Activated naive CD8-positive, alpha-beta T cell treated with anti-CD3 and anti-CD28 coated beads, Interleukin-2, amount 50 U/mL, for 24 hours (primary cell): ENCODE measurements at places on chromosomes 5 and 9.

DNA sequence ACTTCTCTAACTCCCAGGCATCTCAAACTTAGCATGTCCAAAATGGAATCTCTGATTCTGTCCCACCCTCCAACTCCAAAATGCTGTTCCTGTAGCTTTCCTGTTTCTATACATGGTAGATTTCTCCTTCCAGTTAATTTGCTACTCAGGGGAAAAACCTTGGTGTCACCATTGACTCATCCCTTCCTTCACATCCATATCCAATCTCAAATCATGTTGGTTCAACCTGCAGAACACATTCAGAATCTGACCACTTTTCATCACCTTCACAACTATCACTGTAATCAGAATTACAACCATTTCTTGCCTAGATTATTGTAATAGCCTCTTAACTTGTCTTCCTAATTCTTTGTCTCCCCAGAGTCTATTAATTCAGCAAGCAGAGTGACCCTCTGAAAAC is 10.8 kb downstream of the RIOK2 start:
- no peak for DNase-seq

DNA sequence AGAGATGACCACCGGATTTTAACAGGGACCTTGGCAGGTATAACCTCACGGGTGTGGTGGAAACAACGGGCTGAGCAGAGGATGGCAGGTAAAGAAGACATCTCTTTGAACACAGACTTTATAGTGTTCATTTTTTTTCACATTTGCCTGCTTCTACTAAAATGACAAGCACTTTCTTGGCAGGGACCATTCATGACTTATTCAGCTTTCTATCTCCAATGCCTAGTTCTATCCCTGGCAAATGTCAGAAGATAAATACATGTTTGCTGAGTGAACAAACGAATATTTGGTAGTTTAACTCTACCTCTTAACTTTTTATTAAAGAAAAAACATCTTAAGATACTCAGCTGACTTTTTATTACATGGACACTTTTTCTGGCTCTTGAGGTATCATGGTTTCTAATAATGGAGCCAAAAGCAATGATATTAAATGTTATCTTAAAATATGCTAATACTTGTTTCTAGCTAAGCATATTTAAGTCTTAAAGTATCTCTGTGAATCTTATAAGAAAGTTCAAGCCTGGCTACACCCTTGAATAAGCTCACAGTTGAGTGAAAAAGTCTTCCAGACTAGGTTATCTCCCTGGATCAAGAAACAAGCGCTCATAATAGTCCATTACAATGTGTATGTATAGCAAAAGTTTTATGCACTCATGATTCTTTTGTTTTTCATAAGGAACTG is 8.5 kb downstream of the ELL2 start:
- DNase-seq = no peak

DNA sequence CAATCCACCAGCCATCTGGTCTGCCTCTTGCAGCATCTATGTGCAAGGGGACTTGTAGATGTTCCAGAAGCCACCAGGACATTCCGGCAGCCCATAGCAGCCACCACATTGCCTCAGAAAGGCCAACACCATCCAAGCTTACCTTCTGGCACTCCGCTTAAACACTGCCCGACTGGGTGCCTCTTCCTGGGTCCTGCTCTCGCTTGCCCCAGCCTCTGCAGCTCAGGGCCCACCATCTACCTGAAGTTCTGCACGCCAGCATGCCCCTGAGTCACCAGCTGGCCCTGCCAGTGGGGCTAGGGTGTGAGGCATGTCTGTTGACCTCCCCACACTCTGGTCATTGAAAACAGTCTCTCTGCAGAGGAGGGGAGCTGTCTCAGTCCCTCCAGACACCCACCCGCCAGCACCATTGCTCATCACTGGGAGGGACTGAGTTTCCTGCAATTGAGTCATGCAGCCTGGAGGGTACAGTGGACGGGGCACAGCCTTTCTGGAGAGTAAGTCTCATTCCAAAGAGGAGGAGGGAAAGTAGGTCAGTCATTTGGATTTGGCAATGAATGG is 16.9 kb upstream of the COL5A1 start:
- no peak for DNase-seq

DNA sequence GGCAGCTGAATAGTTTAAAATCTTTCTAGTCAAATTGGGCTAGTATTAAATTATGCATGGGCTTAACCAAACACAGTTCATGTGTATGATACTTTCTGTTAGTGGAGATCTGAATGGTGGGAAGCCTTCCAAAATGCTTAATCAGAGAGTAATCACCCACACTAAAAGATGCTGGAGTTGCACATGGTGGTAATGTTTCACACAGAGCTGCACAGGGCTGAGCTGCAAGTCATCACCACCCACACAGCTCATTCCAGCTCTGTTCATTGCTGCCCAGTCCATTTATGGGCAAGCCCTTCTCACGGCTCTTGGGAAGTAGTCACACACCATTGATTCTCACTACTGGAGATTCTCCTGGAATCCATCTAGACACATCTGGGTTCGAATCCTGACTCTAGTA is 351.5 kb upstream of the KCNN2 start:
- no peak for DNase-seq

DNA sequence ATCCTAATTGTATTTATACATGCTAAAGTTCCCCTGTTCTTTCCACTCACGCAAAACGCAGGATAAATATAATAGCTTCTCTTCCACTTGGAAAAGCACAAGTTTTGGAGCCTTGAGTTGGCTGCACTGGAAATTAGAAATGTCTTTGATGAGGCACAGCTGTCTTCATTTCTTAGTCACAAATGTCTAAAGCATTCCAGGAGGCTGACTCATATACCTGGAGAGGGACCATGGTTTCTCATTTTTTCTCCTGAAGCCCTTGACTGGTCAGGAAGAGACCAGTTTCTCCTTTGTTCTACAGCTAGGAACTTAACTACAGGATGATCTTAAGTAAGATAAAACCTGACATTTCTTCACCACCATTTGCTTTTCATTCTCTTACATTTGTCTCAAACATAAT is 16.2 kb downstream of the MTX3 start:
- DNase-seq = no peak

- no peak for DNase-seq
Observed at GRCh38 chr5:1318659-1319251, 23.9 kb upstream of the TERT start.

GRCh38 chr9:137192859-137193258 is 4.4 kb downstream of the SSNA1 start:
- no peak for DNase-seq

GRCh38 chr5:71711610-71712009 is 7.5 kb upstream of the CARTPT start:
- DNase-seq = no peak

- no peak for DNase-seq
Observed at GRCh38 chr5:132458226-132458560, 32.4 kb downstream of the IRF1 start.

GRCh38 chr9:37437010-37437409 is 14.5 kb downstream of the GRHPR start:
- no peak for DNase-seq

DNA sequence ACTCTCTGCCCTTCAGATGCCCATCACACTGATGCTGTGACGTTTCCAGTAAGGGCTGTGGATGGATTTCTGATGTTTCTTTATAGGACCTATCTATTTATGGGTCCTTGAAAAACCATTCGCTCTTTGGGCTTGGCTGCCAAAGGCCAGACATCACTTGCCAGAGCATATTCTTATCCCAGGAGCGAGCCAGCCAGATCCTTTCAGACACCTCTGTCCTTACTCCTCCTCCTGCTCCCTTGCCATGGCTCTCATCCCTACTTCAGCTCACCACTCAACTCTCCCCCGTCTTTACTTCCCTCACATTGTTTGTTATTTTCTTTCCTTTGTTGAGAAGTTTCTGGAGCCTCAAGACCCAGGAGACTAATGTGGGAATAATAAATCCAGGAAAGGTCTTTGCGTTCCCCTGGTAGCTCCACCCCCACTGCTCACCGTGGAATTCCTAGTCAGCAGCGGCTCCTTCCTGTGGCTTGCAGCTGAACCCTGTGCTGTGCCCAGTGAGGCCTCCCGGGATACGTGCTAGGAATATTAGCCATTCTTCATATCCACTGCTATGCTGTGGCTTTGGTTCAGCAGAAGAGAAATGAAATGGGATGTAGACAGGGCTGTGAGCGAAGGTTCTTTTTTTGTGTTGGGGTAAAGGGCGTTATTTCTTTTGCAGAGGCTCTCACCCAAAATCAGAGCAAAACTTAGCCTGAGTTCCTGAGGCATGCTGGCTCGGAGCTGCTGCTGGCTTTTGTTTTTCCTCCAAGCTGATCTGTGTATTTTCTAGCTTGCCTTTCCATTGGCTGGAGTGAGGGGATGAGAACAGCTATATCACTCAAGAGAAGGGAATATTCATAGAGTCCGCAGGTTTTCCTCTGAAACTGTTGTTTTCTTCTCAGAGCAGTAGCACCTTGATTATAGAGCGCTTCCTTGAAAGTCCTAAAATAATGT is 171.1 kb downstream of the SAXO1 start:
- DNase-seq = no peak

GRCh38 chr9:4553951-4554381 is 63.7 kb downstream of the SLC1A1 start:
- DNase-seq = no peak

GRCh38 chr9:127406799-127407491 is 10.0 kb downstream of the SLC2A8 start:
- DNase-seq = no peak

DNA sequence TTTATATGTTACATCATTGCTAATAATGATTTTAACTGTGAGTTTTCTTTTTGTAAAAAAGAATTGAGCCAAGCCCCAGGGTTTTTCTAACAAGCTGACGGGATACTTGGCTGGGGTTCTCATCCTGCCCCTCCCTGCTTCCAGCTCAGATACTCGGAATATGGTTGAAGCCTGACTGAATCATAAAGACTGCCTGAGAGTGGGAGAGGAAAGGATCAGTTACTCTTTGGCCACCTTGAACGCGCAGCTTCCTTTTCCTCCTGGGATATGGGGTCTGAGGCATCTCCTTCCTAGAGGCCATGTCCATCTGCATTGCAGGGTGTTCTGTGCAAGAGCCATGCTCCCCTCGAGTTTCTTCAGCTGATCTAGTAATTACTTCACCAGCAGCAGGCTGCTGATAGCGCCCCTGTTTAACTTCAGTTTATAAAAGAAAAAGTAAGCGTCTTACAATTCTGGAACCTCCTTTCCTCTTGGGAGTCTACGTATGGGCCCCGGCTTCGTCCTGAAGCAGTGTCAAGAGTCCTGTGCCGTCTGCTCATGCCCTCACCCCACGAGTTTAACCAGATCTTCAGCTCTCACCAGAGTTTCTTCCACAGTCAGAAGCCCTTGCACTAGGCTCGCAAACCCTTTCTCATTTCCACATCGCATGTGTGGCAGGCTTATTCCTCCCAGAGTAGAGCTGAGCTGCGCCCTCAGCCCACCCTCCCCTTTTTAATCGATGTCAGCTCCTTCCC is 130.0 kb downstream of the MVB12B start:
- DNase-seq = no peak

DNA sequence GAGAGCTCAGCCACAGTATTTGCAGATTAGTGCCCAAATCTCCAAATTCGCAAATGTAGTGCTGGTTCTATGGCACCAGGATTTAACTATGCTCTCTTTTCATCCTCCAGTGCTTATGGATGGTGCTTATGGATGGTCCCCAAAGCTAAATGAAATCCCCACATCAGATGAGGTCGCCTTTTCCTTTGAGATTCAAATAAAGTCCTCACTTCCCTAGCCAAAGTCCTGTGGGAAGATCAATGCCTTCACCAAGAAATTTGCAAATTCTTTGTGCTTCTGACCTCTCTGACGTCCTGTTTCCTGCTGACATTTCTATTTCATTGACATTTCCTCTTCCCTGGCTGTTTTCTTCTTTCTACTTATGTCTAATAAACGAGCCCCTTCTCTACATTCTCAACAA is 1077.0 kb upstream of the C9orf72 start:
- DNase-seq = no peak

GRCh38 chr5:179618923-179619554 is 4.4 kb downstream of the HNRNPH1 start:
- no peak for DNase-seq

DNA sequence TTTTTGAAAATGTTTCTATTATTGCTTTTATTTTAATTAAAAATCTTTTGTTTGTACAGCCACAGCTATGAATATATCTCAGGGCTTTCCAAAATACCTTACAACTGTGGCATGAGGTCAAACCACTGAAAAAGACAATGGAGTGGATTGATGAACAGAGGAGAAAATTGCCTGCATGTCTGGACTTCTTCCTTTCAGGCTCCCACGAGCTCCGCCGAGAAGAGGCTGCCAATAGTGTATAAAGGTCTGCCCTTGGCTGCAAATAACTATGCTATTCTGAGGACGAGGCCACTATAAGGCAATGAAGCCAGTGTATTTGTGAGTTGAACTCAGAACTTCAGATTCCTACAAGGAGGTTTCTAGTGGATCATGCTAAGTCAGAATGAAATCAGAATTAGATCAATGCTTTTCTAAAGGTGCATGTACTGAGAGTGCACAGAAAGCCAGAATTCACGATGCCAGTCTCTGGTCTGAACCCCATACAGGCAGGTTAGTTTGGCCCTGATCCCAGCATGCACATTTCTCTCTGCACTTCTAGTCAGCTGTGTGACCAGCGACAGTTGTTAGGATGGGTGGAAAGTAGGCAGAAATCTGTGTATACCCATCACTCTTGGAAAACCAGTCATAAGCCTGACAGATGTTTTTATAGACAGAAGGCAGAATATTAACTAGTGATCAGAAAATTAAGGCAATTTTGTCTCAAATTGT is 42.7 kb upstream of the PLPP1 start:
- DNase-seq = no peak

DNA sequence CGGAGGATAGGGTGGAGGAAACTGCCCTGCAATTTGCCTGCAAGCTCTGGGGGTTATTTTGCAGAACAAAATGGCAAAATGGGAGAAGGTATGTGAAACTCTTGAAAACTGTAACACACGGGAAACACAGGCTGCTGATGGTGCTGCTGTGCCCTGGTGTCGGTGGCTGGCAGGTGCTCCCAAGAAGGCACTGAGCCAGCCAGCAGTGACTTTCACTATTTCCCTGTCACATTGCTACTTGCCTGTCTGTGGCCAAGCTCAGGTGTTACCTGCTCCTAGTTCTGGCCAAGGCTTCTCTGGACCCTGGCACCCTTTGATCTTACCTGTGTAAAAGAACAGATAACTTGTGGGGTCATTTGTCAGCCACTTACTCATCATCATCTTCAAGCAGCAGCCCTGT is 102.2 kb downstream of the CMYA5 start:
- no peak for DNase-seq

- DNase-seq = no peak
Observed at GRCh38 chr5:108655750-108656450, 91.8 kb upstream of the FER start.

- no peak for DNase-seq
Observed at GRCh38 chr5:41843456-41844370, 26.5 kb downstream of the OXCT1 start.

DNA sequence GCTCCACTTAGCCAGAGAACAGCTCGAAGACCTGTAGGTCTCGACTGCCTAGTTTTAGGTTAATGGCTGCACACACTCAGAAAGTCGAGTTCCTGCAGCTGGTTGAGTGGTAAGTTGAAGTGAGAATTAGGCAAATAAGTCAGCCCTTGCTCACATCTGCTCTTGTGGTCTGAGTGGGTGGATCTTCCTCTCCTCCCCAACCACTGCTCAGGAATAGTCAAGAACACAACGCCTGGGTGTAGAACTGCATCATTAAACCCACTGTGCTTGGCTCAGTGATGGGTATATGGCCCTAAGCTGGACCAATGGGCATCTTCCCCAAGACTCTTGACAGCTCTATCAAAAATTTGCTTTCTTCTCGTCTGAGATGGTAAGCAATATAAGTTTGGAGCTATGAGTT is 20.9 kb upstream of the ADAM19 start:
- DNase-seq = peak; percentile 46
